ENCODE measurements at places on chromosomes 11 and 22. TPM values are rescaled to one million over a fixed set of nuclear protein-coding genes. Genes with fewer than 3 reads are reported as not detected.
A peak's percentile ranks its signal among the peaks of the same experiment; 100 is the strongest.

The CHRM1 gene
- not detected for total RNA-seq

The SORL1 gene
- total RNA-seq, result 1.9 TPM

The KRTAP5-1 gene
- total RNA-seq, result not detected

DNA sequence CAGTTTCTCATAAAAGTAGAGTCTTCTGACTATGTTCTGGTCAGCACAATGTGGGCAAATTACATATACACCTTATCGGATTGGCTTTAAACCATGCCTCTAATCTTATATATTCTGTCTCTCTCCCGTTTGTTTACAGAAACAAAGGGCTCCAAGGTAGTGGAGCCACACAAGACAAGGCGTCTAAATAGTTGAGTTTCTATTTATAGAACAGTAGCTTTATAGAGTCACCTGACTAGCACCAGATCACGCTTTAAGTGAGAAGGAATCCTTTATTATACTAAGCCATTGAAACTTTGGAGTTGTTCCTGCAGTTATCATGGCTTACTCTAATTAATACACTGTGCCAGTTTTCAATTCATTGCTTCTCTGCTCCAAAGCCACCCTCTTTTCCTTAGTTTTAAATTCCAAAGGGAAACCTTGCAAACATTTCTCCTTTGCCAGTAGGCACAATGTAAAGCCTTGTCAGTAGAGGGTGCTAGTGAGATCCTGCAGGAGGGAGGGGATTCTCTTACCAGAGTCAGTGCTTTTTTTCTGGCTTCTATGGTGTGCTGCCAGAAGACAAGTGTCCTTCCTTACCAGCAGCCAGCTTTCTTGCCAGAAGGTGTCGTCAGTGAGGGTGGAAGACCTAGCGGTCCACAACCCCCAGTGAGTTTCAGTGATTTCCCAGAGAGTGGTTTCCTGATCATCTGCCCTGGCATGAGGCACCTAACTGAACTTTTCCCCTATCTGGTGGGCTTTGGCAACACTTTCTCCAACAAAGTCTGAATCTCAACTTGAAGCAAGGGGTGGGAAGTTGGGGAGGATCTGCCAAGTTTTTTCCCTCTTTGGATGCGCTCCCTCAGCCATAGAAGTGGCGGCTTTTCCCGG lies 71.7 kb downstream of the RAB38 start:
- peak; percentile 67 for DNase-seq

- DNase-seq, result no peak
Measured at GRCh38 chr11:128752379-128752778, 58.5 kb downstream of the FLI1 start.

- DNase-seq, result peak; percentile 86
Measured at GRCh38 chr11:19934828-19935259, 222.2 kb downstream of the NAV2 start.

DNA sequence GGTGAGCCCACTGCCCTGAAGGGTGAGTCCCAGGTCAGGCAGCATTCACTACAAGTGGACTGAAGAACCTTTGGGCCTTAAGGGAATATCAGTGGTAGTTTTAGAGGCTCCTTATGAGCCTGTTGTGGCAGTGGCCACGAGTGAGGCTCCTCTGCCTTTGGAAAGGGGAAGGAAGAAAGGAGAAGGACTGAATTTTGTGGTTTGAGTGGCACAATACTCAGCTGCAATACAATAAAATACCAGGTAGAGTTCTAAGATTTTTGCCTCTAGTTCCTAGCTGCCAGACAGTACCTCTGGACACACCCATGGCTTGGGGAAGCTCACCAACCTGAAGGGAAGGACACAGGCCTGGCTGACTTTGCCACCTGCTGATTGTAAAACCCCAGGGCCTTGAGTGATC lies 260.9 kb downstream of the DYNC2H1 start:
- DNase-seq, result no peak

GRCh38 chr11:23263466-23263865 lies 403.2 kb upstream of the CCDC179 start:
- peak; percentile 31 for DNase-seq

DNA sequence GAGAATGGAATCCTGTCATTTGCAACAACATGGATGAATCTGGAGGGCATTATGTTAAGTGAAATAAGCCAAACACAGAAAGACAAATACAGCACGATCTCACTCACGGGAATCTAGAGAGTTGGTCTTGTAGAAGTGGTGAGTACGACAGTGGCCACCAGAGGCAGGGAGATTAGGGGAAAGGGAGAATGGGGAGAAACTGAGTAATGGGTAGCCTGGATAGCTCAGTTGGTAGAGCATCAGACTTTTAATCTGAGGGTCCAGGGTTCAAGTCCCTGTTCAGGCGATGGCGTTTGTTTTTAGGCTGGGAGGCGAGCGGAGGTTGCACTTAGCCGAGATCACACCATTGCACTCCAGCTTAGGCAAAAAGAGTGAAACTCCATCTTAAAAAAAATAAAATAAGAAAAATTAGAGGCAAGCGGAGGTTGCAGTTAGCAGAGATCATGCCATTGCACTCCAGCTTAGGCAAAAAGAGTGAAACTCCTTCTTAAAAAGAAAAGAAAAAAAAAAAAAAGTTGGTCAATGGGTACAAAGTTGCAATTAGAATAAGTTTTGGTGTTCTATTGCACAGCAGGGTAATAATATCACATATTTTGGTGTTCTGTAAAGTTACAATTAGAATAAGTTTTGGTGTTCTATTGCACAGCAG lies 95.7 kb upstream of the UBASH3B start:
- DNase-seq, result peak; percentile 41

GRCh38 chr22:39471381-39472141 lies 14.7 kb downstream of the MGAT3 start:
- DNase-seq, result peak; percentile 32

GRCh38 chr22:48943567-48944432 lies 883.9 kb downstream of the BRD1 start:
- DNase-seq, result peak; percentile 8

DNA sequence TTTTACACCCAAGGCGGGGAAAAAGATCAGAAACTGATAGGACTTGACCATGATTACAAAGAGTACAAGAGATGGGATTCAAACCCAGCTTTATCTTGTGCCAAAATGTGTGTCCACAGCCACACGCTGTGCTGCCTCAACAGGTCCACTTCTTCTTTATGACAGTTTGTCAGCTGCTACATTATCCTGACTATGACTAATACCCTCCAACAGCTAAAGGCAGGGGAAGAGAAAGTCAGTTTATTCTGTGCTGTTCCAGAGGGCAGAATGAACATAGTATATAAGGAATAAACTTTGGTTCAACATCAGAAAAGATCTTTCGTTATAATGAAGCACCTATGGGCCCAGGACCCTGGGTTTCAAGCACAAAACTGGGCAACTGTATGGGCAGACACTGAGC lies 668.2 kb upstream of the TENM4 start:
- no peak for DNase-seq

DNA sequence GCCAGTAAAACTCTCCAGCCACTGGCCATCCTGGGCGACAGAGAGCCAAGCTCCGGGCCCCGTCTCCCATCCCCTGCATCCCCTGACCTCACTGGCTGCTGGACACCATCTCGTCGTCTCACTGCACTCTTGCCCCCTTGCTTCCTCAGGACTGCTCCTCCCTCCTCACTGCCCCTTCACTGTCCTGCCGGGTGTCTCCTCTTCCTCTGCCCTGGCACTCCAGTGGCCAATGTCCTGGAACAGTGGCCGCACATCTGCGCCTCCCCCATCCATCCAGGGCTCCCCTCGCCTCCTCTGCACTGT lies 800.4 kb downstream of the BRD1 start:
- no peak for DNase-seq

DNA sequence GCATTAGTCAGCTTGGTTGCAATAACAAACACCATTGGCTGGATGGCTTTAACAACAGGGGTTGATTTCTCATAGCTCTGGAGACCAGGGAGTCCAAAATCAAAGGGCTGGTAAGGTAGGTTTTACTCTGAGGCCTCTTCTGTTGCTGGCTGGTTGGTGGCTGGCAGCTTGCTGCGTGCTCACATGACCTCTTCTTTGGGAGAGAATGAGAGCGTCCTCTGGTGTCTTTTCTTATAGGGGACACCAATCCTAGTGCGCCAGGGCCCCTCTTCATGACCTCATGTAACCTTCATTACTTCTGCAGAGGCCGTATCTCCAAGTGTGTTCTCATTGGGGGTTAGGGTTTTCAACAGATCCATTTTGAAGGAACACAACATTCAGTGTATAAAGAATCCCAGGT lies 1308.3 kb downstream of the TBC1D22A start:
- no peak for DNase-seq

DNA sequence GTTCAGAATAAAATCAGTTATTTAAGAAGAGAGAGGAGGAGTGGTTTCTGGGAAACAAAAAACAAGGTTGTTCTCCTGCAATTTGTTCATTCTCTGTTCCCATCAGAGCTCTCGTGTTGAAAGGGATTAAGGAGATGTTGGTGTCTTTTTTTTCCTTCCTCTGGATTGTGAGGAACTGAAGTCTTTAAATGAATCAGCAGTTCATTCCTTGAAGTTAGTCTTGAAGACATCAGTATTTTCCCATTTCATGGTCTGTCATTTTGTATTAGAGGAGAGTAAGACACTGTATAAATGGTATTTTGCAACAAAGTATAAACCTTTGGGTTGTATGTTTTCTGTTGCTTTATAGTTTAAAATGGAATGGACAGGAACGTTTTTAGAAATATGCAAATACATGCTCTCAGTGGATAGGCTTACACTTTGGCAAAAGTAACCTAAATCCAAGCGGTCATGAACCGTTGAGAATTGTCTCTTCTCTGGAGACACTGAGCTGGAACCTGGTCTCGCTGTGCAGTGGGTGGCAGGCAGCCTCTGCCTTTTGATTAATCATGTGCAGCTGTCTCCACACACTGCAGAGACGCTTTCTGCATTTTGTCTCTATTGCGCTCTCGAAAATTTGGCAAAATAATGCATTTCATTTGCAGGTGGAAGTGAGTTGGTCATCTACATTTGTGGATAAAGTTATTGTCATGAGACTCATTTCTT lies 33.0 kb downstream of the SAMM50 start:
- no peak for DNase-seq

GRCh38 chr11:65651339-65651588 lies 11.5 kb downstream of the RELA start:
- no peak for DNase-seq

GRCh38 chr11:105856954-105857353 lies 165.1 kb downstream of the MSANTD4 start:
- no peak for DNase-seq

- peak; percentile 13 for DNase-seq
Measured at GRCh38 chr11:44190883-44191230, 95.4 kb downstream of the EXT2 start.

DNA sequence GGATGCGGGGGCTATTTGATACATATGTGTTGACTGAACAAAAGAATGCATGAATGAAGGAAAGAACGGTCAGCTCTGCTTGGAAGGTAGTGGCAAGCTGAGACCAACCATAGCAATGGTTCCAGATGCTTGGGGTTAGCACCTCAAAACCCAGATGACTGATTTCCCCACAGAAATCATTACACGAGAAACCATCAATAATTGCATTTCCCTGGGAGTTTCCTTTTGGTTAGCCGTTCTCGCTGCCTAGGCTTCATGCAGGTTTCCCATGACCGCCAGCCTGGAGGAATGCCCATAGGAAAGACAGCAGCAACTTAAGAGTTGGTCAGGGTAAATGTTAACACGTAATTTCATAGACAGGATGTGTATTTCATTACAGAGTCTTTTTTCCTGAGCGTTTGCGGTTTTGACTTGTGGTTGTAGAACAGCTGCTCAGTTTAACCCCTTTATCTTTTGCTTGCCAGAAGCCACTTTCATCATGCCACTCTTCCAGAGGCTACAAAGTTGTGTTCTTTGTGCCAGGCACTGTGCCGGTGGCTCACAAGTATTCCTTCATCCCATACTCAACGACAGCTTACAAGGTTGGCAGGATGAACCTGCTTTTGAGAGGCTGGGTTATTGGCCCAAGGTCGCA lies 2.8 kb downstream of the IL17RA start:
- DNase-seq, result peak; percentile 11

- no peak for DNase-seq
Measured at GRCh38 chr11:88100151-88100550, 75.1 kb downstream of the RAB38 start.

DNA sequence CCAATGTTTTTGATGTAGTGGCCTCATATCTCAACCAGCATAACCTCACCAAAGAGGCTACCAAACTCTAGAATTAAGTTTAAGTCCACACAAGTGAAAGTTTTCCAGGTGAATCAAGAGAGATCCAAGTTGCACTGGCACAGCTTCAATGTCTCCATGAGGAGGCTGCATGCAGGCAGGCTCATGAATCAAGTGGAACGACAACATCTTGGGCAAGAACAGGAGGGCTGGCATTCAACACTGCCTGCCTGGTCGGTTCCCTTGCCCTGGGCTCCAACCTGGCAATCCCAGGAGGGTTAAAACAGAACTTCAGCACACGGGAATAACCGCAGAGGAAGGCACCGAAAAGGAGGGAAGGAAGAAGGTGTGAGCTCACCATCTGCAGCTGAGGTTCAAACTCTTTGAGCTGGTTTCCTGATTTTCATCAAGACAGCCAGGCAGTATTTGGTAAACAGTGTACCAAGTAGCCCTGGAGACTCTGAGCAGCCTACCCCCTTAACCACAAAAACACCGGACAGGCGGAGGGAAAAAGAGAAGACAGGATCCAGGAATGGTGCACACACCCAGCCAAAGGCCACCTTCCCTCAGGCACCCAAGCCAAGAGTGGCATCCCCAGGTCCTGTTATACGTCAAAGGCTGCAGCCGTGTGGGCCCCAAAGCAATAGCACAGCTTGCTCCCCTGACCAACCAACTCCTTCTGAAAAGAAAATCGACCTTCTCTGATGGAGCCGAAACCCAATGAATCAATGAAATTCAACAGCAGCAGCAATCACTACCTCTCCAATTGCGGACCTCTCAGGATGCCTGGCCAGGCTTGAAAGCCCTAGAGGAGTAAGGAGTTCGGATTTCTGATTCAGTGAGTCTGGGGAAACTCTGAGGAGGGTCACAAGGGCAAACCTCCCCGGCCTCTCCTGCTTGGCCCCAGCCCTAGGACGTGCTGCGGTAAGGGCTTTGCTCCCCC lies 1.3 kb downstream of the PACSIN2 start:
- peak; percentile 89 for DNase-seq

Measured in M059J (cell line).